ENCODE measurements at places on chromosomes 7 and 10.

- DNase-seq, result peak; percentile 88
These were observed 435 bp upstream of the PWWP2B start for GRCh38 chr10:132396494-132397035.

DNA sequence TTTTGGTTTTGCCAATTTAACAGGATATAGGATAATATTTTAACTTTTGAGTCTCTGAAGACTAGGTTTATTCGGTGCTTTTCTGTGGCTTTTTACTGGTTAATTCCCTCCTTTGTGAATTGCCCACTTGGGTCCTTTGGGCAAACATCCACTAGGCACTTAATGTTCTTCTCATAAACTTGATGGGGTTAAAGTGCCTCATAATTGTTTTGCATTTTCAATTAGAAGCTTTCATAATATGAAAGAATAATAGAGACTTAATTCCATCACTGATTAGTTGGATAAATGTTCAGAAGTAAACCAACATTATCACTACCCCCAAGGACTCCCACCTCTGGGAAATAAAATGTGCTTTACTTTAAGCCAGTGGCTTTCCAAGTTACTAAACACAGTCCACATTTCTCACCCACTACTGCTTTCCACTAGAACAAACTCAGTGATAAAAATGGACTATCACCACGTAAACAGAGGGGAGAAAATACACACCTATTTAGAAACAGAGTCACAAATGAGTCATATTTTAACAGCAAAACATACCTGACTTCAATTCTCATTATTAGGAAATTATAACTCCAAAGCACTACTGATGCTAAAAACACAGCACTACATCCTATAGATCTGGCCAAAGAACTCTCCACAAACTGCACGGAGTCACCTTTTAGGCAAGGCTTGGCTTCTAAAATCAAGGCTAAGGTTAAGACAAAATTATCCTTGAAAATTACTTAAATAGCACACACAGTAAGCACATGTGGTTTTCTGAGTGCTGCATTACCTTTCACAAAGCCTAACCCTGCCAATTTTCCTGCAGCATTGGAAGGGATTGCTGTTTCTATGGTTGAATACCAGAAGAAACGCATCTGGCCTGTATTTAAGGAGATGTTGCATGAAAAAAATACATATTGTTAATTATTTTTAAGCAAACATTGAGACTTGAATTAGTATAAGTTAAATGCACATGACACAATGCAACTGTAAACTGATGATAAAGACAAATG lies 41.2 kb downstream of the PARD3 start:
- DNase-seq, result no peak

DNA sequence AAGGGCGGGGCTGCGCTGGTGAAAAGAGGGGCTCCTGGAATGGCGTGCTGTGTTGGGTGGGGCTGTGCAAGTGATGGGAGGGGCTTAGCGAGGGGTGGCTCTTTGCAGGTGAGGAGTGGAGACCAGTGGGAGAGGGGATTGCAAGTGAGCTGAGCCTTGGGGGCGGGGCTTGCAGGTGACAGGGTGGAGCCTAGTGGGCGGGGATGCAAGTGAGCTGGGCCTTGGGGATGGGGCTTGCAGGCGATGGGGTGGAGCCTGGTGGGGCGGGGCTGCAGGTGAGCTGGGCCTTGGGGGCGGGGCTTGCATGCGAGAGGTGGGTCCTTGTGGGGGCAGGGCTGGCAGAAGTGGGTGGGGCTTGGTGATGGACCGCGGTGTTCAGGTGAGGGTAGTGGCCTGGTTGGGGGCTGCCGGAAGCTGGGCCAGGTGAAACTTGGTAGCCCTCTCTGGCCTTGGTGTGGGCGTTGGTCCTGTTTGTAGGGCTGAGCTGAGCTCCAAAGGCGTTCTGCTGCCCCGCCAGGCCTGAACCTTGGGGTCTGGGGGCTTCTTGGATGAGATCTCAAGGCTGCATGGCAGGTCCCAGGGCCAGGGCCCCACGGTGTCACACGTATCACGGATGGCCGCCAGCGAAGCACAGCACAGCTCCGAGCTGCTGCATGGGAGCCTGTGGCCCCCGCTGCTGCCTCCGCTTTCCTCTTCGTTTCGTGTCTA lies 743 bp upstream of the PITRM1 start:
- DNase-seq, result peak; percentile 100

GRCh38 chr10:75023074-75023473 lies 88.4 kb upstream of the SAMD8 start:
- DNase-seq, result no peak

DNA sequence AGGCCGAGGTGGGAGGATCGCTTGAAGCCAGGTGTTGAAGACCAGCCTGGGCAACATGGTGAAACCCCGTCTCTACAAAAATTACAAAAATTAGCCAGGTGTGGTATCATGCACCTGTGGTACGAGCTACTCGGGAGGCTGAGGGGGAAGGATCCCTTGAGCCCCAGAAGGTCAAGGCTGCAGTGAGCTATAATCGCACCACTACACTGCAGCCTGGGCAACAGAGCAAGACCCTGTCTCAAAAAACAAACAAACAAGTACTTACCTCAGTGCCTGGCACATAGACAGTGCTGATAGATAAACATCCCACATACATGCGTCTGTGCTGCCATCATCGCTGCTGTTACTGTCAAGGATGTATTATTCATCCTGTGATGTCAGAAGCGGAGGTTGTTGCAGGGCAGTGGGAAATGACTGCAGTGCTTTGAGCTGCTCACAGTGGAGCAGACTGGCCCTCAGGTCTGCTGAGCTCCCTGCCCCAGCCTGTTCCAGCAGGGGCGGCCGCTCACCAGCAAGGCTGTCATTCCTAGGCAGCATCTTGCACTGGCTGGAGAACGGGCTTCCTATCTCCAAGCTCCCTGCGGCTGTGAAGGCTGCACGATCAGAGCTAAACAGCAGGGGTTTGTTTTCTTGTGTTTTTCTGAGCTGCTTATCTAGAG lies 18.6 kb downstream of the FOXK1 start:
- peak; percentile 43 for DNase-seq

All from DMS53 (cell line).